ENCODE measurements at places on chromosomes 13 and 19.

DNA sequence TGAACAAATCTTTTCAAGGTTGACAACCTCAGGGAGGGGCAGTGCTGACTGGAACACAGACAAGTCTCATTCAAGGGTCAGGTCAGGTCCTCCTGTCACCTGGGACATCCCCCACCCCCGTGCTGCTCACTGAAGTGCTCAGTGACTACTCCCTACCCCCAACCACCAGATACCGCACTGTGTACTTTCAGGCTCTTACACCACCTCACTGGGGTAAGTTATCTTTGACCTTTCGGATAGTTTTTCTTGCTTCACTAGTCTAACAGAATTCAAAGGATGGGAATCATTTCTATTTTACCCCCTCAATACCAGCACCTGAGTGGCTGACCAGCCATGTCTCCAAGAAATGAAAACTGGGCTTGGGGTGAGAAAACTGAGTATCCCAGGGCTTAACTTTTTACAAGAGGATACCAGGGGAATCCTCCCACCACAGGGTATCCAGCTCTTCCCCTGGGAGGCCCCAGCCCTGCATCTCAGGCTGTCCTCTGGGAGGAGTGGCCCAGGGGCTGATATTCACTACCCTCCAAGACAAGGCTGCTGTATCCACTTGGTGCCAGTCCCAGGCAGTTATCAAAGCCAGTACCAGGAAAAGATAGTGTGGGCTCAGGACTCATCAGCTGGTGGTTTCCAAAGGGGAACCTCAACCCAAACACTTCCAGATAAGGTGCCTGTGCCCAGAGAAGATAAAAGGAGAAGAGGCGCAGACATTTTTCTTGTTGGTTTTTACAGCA, 2.1 kb downstream of the ZNF563 start:
- peak; percentile 2 for DNase-seq

GRCh38 chr19:1240925-1241324, 626 bp upstream of the ATP5F1D start:
- DNase-seq, result no peak

GRCh38 chr13:20231839-20232555, at the start of gene GJB6:
TSS of gene GJB6 (minus strand) at chr13:20232319. CDS start at chr13:20223480, 8,839 bp downstream.
- no peak for DNase-seq

- DNase-seq, result no peak
Measured at GRCh38 chr13:38636073-38636472, 50.8 kb upstream of the FREM2 start.

DNA sequence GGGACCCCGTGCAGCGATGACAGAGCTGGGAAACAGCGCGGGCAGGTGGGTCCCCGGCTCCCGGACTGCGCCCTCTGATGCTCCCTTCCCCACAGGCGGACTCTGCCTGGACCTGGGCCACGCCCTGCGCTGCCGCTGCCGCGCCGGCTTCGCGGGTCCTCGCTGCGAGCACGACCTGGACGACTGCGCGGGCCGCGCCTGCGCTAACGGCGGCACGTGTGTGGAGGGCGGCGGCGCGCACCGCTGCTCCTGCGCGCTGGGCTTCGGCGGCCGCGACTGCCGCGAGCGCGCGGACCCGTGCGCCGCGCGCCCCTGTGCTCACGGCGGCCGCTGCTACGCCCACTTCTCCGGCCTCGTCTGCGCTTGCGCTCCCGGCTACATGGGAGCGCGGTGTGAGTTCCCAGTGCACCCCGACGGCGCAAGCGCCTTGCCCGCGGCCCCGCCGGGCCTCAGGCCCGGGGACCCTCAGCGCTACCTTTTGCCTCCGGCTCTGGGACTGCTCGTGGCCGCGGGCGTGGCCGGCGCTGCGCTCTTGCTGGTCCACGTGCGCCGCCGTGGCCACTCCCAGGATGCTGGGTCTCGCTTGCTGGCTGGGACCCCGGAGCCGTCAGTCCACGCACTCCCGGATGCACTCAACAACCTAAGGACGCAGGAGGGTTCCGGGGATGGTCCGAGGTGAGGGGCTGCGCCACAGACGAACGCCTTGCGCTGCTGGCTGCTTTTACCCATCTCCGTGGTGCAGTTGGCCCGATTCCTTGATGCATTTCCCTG, 7.8 kb upstream of the SELENOV start:
- no peak for DNase-seq

GRCh38 chr19:2944775-2945574, at the start of gene ZNF77:
TSS of gene ZNF77 (minus strand) at chr19:2944971. CDS start at chr19:2944840, 131 bp downstream.
- peak; percentile 90 for DNase-seq

DNA sequence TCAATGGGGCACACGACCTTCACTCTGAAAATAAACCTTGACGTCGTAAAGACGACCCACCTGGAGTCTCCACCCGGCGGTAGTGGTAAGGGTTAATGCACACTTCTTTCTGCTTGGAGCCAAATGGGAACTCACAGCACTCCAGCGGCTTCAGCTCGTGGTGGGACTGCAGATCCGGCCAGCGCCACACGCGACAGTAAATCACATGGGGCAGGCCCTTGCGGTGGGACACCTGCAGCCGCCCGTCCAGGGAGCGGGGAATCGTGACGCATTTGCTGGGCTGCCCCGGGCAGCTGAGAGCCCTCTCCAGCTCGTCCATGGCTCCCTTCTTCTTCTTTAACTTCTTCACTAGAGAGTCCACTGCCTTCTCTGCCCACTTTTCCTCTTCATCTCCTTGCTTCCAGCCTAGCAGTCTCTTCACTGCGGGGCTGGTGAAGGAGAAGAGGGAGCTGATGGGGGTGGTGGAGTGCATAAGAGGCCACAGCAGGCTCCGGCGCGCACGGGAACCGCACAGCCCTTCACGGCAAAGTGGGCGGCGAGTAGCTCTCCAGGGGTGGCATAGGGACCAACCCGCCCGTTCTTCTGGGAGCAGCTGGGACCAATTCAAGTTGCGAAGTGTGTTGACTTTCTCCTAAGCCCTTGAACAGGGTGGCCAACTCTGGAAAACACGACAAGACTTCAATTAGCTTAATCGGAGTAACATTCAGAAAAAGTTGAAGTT, 40.7 kb downstream of the SMAD9 start:
- DNase-seq, result no peak

DNA sequence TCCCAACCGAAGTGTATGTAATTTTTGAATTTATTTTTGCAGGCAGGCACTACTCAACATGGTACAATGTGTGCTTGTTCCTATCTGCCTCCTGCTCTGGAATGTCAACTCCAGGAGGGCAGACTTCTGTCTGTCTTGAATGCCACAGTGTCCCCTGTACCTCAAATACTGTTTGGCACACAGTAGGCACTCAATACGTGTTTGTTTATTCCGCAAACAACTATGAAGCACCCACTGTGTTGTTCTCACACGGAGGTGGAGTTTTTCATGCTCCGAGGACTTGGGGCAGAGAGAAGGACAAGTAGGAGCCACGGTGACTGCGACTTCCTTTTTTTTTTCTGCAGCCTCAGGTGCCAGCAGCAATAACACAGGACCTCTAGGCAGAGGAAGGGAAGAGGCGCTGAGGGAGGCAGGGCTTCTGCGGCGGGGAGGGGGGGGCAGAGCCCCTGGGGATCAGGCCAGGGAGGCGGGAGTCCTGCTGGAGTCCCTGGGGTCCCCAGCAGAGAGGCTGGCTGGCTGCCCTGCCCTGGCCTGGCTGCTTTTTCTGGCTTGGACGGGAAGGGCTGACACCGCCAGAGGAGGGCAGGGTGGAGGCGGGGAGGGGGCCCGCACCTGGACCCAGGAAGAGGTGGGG, 29.3 kb upstream of the TNFAIP8L1 start:
- peak; percentile 59 for DNase-seq

- DNase-seq, result no peak
Measured at GRCh38 chr13:43294412-43294811, 271.0 kb downstream of the DNAJC15 start.

DNA sequence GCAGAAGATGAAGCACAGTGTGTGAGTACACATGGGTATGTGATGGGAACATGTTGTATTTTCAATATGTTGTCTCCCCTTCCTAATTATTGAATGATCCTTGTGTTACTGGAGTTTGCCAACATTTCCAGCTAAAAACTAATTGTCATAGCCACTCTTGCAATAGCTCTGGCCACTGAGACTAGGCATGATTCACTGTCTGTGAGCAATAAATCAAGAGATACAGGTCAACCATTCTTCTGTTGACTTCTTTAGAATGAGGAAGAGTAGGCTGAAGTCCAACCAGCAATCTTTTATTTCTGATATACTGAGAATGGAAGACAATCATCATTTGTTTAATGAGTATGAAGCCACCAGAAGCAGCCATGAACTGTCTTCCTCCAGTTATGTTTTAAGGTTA, 413.9 kb downstream of the SLITRK5 start:
- DNase-seq, result peak; percentile 11

GRCh38 chr19:28426110-28426729, 786.7 kb downstream of the UQCRFS1 start:
- no peak for DNase-seq

GRCh38 chr19:42132851-42133528, 744 bp upstream of the POU2F2 start:
- DNase-seq, result peak; percentile 36

GRCh38 chr13:78750735-78751134, 91.8 kb upstream of the OBI1 start:
- no peak for DNase-seq

- no peak for DNase-seq
Measured at GRCh38 chr13:78606471-78607408, 3.4 kb upstream of the POU4F1 start.

- DNase-seq, result no peak
Measured at GRCh38 chr13:41345914-41346589, 35.0 kb downstream of the NAA16 start.

All from AML-193 (cell line).